ENCODE measurements at places on chromosomes 13 and 19.

DNA sequence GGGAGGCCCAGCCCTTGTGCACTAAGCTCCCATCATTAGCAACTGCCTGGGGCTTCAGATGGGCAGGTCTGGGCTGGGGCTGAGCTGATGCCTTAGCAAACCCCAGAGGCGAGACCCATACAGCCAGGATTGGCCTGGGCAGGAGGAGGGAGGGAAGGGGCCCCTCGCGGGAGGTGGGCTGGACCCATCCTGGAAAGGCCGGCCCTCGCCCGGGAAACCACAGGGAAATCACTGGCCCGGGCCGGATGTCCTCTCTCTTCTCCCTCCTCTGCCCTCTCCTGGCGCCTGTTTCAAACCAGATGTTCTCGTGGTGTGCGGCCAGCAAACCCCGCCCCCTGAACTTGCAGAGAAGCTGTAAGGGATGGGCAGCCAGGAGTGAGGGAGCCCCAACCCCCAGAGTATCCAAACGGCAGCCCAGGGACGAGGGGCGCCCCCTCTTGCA is 43.1 kb downstream of the TMEM255B start:
- no peak for DNase-seq

GRCh38 chr19:1424192-1424955 is 13.8 kb upstream of the RPS15 start:
- DNase-seq = no peak

- DNase-seq = no peak
Observed at GRCh38 chr19:12034620-12035019, 859 bp downstream of the ZNF433 start.

DNA sequence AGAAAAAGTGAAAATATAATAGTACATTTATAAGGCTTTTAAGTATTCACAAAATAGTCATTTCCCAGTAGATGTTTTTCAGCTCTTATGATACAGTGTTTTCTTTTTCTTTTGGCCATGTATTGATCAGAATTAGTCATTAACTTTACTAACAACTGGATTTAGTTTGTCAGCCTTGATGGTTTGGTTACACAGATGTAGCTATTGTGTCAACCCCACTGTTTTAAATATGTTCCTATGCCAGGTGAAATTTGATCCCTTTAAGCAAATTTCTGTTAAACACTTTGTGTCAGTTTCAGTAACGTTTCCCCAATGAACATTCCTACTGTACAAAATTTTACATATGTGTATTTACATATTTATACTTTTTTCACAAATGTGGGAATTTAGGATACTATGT is 261.5 kb upstream of the STARD13 start:
- DNase-seq = no peak

- no peak for DNase-seq
Observed at GRCh38 chr13:112073245-112074138, 6.5 kb downstream of the SOX1 start.

DNA sequence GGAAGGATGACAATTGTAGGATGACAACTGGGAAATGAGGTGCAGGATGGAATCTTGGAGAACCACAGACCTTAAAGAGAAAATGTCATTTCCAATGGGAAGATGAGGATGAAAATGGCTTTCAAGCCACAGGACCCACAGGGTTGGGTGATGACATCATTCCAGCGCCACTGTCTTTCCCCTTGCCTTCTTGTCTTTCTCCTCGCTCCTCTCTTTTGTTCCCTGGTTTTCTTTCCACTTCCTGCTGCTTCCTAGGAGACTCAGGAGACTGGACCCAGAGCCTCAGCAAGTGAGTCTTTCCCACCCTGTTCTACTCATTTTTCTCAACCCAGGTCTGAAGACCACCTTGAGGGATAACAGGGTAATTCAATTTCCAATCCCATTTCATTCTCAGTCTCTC is 548.8 kb downstream of the FGF9 start:
- DNase-seq = no peak

- DNase-seq = no peak
Observed at GRCh38 chr13:52160506-52160905, 1.1 kb upstream of the NEK3 start.

DNA sequence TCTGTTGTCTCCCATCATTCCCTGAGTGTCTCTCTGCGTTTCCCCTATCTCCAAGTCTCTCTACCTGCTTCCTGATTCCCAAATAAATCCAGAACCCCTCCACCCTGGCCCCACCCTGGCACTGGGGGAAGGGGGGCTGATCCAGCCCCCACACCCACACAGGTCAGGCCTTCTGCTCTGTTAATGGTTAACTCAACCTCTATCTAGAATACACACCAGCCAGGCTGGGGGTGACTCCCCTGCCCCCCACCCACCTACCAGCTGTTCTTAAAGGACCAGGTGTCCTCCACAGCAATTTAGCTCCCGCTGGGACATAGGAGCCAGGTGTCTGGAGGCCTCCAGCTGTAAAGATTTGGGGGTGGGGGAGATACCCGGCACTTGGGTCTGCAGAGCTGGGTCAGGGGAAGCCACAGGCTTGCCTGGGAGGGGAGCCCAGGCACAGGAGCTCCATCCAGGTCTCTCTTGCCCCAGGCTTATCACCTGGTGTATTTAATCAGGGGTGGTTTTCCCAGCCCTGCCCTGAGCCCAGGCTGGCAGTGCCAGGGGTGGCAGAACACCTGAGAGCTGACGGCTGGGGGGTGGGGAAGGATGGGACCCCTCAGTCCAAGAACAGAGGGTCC is 3.9 kb downstream of the IRF2BP1 start:
- DNase-seq = no peak

DNA sequence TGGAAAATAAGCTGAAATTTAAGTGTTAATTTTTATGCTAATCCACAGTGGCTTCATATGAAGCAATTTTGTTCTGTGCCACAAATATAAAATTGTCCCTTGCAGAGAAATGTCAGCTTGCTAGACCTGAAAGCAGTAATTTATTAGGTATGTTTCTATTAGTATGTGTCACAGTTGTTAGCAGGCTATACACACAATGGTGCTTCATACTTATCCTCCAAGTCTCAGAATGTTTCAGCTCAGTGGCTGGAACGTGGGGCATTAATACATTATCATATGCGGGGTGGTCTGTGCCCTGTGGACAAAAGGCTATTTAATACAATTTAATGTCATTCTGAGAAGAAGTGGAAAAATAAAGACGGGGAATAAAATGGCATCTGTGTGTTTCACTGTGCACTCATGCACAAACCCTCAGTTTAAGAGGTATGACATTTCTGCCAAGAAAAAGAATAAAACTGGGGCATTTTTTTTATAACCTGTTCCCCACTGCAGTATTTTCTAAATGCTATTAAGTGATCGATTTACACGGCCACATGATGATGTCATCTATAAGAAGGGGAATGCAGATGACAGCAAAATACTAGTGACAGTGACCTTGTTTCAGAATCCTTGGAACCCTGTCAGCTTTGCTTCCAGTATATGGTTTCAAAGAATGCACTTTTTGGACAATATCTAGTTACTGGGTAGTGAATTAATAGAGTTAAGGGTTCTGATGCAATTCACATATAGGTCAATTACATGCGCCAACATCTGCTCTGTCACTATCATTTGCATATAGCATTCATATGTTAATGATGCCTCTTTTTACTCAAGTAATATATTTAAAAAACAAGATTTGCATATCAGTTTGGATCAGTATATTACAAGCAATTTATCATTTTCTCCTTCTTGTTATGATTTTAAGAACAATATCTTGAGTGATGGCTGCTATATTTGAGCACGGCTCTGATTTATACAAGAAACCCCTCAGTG is 21.2 kb upstream of the ZNF536 start:
- no peak for DNase-seq

Measured in head of caudate nucleus (tissue), 42 donors.